ENCODE measurements at places on chromosomes 13 and 19.
A peak's percentile ranks its signal among the peaks of the same experiment; 100 is the strongest.

DNA sequence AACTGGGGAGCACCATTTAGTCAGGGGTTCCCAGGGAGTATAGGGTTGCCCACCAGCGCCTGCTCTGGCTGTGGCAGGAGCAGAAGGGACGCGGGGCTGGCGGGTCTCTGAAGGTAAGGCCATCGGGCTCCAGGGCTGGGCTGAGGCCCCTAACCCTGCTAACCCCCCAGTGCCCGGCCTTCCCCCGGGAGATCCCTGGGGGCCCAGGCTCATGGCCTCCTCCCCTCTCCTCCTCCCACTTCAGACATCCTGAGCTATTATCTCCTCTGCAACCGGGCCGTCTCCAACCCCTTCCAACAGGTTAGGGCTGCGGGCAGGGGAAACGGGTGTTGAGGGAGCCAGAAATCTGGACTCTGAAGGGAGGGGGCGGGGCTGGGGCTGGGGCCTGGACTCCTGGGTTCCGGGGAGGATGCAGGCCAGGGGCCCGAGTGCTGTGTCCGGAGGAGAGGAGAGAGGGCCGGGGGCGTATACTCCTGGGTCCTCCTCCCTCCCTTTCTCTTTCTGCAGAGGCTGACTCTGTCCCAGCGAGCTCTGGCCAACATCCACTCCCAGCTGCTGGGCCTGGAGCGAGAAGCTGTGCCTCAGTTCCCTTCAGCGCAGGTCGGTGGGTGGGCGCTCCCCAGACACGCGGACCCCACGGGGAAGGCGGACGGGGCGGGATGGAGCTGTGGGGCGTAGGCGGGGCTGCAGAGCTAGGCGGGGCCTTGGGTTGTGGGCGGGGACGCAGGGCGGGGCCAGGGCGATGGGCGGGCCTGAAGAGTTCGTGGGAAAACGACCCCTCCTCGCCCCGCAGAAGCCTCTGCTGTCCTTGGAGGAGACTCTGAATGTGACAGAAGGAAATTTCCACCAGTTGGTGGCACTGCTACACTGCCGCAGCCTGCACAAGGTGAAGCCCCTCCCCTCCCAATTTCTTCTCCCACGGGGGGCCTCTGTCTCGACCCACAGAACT is 15.3 kb downstream of the TTYH1 start:
- DNase-seq, result peak; percentile 22

- no peak for DNase-seq
These were observed 142.6 kb downstream of the CRYL1 start for GRCh38 chr13:20383058-20383457.

DNA sequence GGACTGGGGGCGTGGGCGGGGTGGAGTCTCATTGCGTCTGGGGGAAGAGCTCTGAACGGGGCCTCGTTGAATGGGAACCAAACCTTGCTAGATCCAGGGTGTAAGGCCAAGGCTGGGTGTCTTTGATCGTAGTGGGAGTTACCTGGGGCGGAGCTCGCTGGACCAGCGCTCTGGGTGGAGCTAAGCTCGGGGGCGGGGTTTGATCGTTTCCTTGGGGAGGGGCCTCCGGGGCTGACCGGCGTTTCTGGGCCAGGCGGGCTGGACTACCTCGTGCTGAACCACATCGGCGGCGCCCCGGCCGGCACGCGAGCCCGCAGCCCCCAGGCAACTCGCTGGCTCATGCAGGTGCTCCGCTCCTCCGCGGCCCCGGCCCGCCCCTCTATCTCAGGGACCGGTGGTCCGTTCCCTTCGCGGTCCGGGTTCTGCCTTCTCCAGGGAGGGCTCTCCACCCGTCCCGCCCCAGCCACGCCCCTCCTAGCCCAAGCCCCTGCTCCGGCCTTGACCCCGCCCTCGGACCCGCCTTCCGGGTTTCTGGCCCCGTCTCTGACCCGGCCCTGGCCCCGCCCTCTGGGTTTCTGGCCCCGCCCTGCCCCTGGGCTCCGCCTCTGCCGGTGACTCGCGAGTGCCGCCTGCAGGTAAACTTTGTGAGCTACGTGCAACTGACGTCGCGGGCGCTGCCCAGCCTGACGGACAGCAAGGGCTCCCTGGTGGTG is 3.3 kb upstream of the RPL36 start:
- DNase-seq, result peak; percentile 90

- DNase-seq, result peak; percentile 3
These were observed 2.2 kb upstream of the CEACAM6 start for GRCh38 chr19:41753159-41753558.

- no peak for DNase-seq
These were observed 46.1 kb downstream of the HSPH1 start for GRCh38 chr13:31115616-31116015.

- no peak for DNase-seq
These were observed 13.2 kb downstream of the ADGRE3 start for GRCh38 chr19:14661372-14661924.

Measured in fibroblast of skin of back (primary cell).